ENCODE measurements at places on chromosomes 16 and 17.

DNA sequence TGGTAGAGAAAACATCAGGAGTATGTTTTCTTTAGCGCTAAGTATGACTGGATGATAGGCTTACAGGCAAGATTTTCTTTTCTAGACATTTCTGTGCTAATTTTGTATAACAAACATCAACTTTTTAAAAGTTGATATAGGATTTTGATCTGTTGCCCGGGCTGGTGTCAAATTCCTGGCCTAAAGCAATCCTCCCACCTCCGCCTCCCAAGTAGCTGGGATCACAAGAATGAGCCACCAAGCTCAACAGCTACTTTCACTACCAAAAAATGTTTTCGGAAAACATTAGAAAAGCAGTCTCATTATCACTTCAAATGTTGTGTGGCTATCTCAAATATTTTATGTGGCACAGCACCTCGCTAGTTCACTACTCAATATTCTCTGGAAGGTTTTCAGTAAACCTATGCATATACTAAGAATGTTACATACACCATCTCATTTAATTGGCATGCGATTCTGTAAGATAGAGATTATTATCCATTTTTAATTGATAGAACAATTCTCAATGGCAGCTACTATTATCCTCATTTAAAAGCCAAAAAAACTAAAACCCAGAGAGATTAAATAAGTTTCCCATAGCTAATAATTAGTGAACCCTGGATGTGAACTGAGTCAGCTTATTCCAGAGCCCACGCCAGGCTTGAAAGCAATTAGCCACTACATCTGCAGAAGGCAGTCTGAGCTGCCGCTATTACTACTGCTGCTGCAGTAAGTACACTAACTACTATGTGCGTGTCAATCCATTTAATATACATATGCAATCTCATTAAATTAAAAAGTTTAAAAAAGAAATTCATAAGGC is 41.7 kb downstream of the CREBBP start:
- no peak for DNase-seq

DNA sequence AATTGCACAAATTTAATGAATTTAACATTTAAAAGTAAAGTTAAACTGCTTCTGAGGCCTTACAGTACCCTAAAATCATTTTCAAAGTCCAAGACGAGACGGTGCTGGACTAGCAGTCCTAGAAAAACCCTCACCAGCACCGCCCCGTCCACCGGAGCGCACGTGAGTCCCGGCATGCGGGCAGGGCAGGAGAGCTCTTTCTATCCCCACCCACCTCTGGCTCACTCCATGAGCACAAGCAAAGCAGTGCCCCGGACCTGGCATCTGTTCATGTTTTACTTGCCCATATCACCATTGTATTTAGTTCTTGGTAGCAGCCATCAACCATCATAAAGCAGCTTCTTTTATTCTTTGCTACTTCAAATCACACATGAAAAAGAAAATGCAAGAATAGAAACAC is 41.7 kb downstream of the ANKRD11 start:
- DNase-seq: no peak

DNA sequence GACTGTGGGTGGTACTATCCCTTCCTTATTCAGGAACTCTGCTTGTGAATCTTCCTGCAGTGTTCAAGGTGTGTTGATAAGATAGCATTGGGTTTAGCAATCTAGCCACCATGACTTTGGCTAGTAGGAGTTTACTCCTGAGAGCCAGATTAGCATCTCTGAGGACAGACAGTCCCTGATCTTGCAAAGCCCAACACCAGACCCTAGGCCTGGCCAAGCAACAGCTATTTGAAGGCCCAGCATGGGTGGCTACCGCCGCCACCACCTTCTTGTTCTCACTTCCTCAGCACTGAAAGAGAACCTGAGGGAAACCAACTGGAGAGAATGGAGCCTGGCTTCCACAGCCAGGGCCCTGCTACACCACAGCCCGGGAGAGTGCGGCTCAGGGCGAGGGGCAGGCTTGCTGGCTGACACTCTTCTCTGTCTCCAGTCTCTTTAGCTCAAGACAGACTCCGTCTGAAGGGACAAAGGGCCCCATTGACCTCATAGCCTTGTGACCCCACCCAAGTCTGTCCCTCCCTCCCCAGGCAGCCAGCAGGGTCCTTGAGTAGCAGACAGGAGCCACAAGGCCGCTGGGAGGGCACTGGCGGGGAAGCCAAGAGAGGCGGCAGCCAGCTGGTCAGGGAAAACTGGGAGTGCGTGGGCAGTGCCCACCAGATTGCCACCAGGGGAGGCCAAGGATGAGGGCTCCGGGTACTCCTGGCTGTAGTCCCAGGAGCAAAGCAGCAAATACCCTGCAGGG is 10.9 kb upstream of the ARHGAP23 start:
- no peak for DNase-seq

- DNase-seq: no peak
These were observed 5.1 kb upstream of the DHX33 start for GRCh38 chr17:5473906-5474305.

DNA sequence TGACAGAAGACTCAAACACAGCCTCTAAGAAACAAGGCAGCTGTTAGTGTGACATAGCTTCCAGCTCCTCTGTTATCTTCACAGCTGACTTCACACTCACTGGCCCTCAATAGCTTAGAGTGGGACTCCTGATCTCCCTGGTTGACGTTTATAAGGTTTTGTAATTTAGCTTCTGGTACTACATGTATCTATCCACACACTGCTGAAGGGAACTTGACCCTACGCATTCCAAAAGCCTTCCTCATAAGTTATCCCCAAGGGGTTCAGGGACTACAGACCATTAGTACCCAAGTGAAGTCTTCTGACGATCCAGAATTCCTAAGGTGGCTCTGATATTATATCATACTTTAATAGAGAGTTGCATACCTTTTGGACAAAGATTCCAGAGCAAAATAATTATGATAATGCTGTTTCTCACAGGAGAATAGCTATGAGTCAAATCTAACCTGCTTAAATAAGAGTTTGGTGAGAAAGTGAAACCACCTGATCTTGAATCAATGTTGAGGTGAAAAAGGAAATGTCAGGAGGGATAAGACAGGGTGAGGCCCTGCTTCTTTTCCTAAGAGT is 14.5 kb downstream of the ACACA start:
- DNase-seq: no peak

GRCh38 chr17:31494259-31495021 is 103.0 kb downstream of the RAB11FIP4 start:
- DNase-seq: peak; percentile 61

DNA sequence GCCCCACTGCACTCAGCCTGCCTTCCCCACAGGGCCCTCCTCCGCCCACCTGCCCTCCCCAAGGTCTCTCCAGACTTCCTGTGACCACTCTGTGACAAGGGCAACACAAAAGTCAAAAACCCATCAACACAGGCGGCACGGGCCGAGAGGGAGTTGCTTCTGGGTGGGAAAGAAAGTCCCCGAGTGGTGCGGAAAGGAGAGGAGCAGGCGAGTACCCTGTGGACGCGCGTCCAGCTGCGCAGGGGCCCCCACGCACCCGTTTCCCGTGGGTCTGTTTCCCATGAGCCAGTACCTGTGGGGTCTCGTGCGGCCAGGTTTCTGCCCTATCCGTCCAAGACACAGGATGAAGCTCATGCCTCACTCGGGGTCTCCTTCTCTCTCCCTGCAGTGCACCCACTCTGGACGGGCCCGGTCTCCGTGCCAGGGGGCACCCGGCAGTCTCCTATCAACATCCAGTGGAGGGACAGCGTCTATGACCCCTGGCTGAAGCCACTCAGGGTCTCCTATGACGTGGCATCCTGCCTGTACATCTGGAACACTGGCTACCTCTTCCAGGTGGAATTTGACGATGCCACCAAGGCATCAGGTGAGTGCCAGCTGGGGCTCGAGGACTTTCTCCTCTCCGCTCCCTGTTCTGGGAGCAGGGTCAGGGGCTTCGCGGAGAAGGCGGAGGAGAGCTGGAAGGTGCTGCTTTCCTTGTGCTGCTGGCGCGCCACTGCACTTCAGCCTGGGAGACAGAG is 12.2 kb downstream of the CD2BP2 start:
- DNase-seq: no peak
